NCI-H1436 (cell line): ENCODE measurements at places on chromosomes 2 and 18.

GRCh38 chr2:187593697-187594096 is 39.5 kb upstream of the TFPI start:
- DNase-seq, result no peak

DNA sequence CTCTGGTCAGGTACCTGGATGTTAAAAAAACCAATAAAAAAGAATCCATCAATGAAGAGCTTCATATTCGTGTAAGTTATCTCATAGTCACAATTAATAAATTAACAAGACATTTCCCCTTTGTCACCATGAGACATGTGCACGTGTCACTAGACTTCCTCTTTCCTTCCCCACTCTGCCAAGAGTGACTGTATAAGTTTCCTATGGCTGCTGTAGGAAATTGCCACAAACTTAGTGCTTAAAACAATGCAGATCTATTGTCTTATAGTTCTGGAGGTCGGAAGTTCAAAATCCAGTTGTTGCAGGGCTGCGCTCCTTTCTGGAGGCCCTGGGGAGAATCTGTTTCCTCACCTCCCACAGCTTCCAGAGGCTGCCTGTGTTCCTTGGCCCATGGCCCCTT is 35.8 kb downstream of the SLC9A4 start:
- DNase-seq, result no peak

- no peak for DNase-seq
These were observed 501.0 kb downstream of the EIPR1 start for GRCh38 chr2:2876331-2877221.

DNA sequence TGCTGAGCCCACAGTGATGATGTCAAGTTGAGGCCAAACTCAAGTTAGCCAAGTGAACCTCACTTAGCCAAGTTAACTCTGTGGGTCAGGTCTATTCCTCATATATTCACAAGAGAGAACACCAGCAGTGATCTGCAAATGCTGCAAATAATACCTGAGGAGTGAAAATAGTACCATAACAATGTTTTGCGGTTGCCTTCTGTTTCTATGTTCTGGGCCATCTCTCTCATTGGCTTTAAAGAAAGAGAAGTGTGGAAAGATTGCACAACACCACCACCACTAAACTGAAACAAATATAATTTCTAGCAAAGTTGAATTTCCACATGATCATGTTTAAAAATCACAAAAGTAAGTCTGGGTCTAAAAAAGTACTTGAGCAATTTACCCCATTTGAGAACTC is 211.1 kb upstream of the GALNT5 start:
- no peak for DNase-seq

DNA sequence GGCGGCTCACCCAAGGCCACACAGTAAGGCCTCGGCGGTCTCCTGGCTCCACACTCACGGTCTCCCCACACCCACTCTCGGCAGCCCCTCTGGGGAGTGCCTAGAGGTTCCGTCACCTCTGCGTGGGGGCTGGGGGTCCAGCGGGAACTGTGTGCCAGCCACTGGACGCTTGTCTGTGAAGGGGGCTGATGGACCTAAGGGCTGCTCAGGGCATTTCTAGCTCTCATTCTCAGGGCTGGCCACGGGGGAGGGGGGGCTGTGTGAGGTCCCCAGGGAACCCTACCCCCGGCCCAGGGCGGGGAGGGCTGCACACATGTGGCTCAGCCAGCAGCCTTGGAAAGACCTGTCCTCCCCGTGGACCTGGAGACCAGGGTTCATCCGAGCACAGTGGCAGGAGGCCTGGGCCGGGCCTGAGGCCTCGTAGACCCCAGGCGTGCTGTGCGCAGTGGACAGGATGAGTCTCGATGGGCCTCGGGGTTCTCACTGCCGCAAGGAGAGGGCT is 27.1 kb upstream of the ODC1 start:
- DNase-seq, result no peak

GRCh38 chr2:238286551-238286950 is 1.9 kb downstream of the PER2 start:
- DNase-seq, result no peak

DNA sequence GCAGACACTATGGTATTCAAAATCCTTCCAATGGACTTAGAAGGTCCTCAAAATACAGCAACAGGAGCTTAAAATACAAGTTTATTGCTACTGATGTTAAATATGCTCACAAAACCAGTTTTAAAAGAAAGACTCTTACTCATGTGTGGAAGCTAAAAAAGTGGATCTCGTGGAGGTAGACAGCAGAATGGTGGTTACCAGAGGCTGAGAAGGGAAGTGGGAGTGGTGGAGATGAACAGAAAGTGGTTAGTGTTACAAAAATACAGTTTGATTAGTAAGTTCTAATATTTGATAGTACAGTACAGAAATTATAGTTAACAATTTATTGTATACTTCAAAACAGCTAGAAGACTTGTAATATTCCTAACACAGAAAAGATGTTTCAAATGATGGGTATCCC is 12.1 kb downstream of the ADAM17 start:
- no peak for DNase-seq

GRCh38 chr2:225581135-225581534 is 181.6 kb downstream of the NYAP2 start:
- DNase-seq, result no peak

- no peak for DNase-seq
These were observed 15.6 kb upstream of the CXCR4 start for GRCh38 chr2:136133586-136133985.

- no peak for DNase-seq
These were observed 886.3 kb downstream of the SLC4A3 start for GRCh38 chr2:220513573-220514288.
